NCI-H1694 (cell line): ENCODE measurements at places on chromosomes 12 and 14.

- DNase-seq: no peak
Observed at GRCh38 chr14:68211421-68211820, 391.8 kb downstream of the RAD51B start.

DNA sequence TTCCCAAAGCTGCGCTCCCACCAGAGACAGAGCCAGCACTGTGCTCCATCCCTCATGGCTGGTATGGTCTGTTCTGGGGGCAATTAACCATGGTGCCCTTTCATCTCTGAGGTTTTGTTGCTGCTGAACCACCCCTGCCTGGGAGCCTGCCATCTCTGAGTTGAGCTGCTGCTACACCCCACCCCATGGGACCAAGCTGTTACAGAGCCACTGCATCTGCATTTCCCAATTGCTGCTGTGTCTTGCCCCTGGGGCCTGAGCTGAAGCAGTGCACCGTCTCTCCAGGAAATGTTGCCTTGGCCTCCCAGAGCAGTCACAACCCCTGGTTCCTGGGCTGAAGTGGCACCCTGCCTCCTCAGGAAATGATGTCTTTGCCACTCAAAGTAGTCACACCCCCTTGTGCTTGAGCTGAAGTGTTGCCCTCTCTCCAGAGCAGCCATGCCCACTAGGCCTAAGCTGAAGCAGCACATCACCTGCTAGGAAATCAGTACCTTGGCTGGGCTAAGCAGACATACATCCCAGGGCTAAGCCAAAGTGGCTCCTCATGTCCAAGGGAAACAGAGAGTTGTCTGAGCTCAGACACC is 140.3 kb downstream of the RERGL start:
- no peak for DNase-seq

DNA sequence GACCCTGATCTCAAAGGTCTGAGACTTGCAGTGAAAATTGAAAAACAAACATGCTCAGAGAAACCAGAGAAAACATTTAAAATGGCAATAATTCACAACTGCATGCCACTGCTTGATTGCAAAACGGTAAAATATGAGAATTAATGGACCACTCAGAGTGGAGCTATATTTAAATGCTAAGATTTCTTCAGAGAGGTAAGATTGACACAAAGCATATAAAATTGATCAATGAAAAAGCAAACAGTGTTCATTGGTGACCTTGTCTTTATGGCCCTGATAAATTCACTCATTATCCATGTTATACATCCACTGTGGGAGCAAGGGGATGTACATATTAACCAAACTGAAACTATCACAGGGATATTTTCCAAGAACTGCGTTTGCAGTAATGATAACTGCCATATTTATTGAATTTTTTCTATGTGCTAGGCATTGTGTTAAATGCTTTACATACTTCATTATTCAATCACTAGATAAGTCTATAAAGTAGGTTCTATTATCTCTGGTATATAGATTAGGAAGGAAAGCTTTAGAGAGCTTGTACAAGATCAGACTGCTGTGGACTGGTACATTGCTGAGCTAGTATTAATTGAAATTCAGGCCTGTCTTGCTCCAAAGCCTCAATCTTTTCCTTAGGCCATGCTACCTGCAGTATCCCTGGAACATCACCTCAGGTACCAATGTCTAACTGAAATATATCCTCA is 113.9 kb upstream of the LMO3 start:
- DNase-seq: no peak

DNA sequence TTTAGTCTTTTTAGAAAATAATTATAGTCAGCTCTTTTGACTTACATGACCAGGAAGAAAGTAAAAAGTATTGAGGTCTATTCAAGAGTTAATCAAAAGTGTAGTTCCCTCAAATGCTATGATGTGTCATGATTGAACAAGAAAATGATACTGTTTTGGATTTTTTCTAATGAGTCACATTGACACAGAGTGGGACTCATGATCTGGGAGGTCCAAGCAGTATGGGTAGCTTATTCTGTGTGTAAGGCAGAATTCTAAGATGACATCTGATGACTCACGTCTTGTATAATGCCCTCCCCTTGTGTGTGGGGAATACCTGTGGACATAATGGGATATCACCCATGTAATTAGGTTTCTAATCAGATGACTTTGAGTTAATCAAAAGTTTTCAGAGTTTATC is 178.1 kb upstream of the DDHD1 start:
- no peak for DNase-seq

- no peak for DNase-seq
Observed at GRCh38 chr14:88424573-88424972, 39.1 kb downstream of the SPATA7 start.

- DNase-seq: no peak
Observed at GRCh38 chr14:72883961-72884360, 9.9 kb downstream of the DPF3 start.

DNA sequence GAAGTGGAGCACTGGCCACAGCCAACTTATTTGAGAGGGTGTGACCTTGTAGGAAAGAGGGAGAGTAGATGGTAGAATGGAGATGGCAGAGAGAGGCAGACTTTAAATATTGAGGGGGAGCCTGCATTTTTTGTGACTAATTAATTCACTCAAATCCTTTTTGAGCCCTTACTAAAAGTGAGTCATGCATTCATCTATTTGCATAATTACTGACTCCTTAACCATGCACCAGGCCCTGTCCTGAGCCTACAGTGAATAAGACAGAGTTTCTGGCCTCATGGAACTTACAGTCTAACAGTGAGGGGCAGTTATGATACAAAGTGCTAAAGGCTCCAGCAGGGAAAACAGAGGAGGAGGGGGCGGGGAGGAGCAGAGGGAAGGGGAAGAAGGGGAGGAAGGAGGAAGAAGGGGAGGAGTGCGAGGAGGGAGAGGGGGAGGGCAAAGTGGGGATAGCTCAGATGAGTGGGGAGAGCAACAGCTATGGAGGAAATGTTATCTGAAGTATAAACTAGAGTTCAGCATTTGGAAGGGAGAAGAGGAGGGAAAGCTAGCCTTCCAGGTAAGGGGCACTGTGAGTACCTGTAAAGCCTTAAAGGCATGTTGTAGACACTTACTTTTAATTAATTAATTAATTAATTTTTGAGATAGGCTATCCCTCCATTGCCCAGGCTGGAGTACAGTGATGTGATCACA is 7.5 kb upstream of the CTDSP2 start:
- no peak for DNase-seq

DNA sequence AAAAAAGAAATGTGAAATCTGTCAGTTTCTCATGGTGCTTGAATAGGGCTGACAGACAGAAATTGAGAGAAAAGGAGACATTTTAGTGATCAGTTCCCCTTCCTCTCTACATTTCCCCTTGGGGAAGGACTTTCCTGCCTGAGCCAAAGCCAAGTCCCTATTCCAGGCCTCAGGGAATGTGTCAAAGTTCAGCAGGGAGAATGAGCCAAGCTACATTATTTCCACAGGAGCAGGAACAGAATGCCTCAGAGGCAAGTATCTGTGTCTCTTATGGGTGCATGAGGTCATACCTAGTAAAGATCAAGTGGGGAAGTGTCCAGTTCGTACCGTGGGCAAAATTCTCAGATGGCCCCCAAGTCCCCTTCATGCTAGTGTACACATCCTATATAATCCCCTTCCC is 68.6 kb downstream of the IQSEC3 start:
- no peak for DNase-seq
